Right hindlimb (tissue), 1 donor: ENCODE measurements at places on chromosomes 12 and 14.
A peak's percentile ranks its signal among the peaks of the same experiment; 100 is the strongest.

DNA sequence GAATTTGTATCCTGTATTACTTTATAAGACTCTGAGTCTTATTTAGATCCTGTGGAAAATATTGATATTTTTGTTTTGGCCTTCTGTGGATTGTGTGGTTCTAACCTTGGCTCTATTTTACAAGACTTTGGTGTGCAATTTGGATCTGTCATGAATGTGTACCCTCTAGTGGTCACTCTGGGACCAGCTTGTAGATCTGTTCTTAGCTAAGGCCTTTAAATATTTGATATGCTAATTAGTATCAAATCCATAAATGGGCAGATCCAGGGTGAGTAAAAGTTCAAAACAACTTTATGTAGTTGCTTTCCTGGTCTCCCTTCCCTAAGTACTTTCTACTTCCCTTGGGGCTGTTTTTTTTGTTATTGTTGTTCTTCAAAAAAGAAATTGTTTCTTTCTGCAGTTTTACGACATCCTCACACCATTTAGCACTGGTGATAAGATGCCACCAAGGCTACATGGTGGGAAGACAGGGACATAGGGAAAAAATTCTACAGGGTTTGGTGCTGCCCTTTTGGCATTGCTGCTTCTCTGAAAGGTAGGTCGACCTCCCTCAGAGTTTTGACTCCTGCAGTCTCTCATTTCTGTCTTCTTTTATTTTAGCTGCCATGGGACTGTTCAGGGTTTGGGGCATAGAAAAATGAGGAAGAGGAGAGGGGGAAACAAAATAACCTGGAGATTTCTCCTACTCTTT lies 238.5 kb downstream of the GPHN start:
- DNase-seq: no peak

DNA sequence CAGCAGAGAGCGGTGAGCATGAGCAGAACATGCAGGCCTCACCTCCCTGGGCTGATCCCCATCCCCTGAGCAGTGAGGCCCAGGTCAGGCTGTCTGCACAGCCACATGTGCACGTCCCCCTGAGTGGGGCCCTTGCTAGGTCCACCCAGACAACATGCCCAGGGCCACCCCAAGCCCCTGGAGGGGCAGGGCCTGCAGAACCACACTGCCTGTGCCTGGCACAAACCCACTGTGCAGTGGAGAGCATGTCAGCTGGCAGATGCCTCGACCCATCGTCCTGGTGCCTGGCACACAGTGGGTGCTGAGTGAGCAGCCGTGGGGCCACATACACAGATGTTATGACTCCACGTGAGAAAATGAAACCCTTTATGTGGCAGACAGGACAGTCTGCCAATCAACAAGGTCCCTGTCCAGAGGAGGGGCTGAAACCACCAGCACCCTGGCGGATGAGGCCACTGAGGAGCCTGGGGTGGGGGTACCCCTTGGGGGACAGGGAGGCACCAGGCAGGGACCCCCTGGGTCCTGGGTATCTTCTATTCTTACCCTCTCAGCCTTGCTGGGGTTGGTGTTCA lies 8.3 kb downstream of the ANHX start:
- no peak for DNase-seq

DNA sequence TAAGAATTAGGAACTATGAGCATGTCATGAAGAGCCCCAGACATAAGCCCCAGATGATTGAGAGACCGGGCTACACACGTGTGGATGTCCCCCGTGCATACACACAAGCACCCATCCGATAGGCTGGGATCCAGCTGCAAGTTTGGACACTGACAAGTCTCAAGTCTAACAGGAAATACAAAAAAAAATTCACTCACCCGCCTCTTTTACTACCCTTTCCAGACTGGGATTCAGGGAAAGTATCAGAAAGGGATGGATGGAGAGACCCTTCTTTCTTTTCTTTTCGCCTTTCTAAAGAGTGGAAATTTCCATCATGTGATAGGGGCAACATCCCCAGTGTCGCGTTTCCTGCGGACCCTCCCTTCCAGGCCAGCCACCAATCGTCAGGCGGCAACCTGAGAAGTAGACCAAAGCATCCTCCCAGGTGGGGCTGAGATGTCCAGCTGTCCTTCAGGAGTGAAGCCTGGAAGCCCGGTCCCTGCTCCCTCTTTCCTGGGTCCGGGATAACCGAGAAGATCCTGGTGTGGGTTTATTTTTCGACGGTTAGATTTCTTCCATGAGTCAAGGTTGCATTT lies 6.4 kb upstream of the SLC38A4 start:
- DNase-seq: no peak

DNA sequence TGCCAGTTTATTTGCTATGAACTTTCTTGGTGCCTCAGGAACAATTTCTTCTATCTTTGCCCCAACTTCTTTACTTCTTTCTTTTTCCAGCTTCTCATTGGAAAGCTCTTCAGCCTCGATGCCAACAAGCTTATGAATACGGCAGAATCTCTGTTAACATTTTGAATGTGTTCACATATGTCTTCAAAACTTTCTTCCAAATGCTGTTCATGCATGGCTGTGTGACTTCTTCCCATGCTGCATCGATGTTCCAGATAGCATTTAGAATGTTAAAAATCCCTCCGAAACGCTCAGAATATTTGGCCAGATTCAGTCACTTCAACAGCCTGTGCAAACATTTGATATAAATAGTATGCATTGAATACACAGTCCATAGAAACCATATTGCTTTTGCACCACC lies 247.8 kb upstream of the ARID2 start:
- no peak for DNase-seq

GRCh38 chr12:96493106-96493505 lies 3.7 kb downstream of the CFAP54 start:
- DNase-seq: no peak

- DNase-seq: no peak
Measured at GRCh38 chr12:119683413-119683812, 15.5 kb downstream of the PRKAB1 start.

GRCh38 chr14:77475432-77476115 lies 17.7 kb downstream of the AHSA1 start:
- DNase-seq: no peak

GRCh38 chr12:103495469-103496456 lies at the start of gene C12orf42:
TSS of gene C12orf42 (minus strand) at chr12:103495968. CDS start at chr12:103478426, 17,542 bp downstream.
- DNase-seq: peak; percentile 37

DNA sequence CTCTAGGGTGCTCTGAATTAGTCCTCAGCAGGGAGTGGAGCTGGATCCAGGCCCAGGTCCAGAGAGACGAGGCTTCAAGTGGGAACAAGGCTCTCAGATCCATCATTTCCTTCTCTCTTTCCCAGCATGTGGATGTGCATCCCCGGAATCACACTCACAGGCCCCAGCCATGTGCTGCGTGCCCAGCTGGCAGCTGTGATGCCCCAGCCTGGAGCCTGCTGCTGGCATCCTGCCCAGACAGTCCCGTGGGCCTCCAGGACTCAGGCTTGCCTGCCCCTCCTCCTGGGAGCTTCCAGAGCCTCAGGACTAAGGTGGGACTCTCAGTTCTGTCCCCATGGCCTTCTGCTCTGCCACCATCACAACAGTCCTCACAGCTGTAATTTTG lies 6.2 kb upstream of the KRT84 start:
- peak; percentile 72 for DNase-seq

GRCh38 chr12:19482551-19483109 lies 43.3 kb downstream of the AEBP2 start:
- no peak for DNase-seq

DNA sequence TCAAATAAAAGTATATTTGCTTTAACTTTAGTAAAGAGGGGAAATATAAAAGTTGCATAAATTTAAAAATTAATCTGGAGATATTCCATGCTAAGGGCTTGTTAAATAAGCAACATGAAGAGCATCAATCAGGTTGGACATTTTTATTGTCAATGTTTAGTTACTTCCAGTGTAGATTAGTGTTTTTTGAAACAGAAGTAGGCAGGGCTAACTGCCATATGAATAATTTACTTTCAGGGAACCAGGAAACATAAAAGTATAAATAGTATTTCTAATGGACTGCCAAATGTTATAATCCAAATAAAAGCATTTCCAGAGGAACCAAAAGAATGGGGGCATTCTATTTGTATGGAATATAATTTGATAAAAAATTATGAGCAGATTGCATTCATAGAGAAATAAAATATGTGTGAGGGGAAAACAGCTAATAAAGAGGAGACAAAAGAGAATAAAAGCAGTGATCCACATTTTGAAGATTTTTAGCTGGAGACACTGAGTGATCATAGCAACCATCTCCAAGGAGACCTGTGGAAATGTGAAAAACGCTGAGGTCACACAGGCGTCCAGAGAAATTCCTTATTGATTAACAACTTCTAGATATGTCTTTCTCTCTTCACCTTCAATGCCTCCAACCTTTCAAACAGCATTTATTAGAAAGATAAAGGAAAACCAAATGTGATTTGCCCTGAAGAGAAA lies 70.8 kb downstream of the SRGAP1 start:
- no peak for DNase-seq

DNA sequence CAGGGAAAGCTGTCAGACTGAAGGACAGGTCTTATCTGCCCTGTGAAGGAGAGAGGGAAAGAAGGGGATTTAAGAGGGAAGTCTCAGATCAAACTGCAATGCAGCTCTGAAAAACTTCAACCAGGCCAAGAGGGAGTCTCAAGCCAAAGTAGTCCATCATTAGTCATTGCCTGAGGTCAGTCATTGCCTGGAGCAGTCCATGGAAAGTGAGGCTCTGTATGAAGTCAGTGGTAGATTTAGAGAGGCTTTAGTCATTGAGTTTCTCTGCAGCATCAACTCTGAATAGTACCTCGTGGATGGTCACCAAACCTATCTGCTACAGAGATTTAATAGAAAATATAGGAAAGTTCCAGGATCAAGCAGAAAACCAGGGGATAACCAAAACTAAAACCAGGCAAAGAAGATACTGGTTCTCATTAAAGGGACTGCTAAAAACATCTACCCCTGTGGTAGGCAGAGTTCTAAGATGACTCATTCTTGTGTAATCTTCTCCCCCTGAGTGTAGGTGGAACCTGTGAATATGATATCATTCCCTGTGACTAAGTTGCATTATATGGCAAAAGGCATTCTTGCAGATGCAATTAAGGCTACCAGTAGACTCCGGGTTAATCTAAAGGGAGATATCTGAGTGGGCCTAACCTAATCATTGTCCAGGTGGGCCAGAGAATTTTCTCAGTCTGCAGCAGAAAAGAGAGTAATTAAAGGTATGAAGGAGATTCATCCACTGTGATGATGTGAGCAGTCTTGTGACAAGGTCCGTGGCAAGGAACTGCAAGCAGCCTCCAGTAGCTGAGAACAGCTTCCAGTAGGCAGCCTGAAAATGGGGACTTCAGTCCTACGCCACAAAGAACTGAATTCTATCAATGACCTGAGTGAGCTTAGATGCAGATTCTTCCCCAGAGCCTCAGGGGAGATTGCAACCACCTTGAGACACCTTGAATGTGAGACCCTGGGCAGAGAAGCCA lies 123.1 kb downstream of the GALC start:
- DNase-seq: no peak

DNA sequence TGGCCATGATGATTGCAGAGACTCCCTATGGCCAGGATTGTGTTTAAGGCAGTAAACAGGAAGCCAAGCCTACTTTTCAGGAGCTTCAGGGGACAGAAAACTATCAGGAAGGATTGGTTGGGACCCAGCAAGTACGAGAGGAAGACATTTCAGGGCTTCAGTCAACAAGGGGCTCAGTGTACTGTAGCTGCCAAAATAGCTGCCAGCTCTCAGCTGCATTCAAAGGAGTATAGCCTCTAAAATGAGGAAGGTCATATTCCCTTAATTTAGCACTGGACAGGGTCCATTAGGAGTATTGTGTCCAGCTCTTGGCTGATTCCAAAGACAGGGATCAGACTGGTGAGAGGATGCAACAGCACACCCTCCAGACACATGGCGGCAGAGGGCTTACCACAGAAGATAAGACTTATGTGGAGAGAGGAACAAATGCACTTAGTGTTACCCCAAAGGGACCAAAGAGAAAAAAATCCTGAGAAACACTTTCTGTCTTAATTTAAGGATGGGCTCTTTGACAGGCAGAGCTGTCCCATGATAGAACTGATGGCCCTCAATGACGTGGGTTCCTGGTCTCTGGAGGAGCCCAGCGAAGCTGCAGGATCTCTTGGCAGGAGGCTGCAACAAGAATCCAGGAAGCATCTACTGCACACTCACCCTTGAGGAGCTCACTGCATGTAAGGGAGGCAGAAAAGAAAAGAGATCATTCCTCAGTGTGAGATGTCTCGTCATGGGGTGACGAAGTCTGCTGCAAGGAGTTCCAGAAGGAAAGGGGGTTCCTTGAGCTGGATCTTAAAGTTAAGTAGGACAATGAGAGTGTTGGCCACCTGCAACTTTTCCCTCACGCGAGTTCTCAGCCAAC lies 14.8 kb downstream of the BDKRB1 start:
- no peak for DNase-seq

DNA sequence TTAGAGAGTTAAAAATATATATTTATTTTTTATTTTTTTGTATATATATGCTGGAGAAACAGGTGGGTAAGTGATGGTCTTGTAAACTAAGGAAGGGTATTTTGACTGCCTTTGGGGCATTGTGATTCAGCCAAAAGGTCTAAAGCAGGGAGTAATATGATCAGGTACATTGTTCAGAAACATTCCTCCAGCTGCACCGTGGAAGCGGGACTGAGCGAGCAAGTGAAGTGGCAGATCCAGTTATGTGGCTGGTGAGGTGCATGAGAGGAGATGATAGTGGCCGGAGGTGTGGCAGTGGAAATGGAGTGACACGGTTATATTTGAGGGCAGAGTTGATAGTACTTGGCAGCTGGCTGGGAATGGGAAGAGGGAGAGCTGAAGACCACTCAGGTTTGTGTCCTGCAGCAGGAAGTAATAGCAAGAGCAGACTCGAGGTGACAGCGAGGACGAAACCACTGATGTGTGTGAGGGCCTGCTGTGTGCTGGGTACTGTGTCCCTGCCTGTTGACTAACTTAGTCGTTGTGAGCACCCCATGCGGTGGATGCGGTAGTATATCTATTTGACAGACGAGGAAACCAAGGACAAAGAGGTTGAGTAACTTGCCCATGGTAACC lies 39.2 kb downstream of the EID3 start:
- DNase-seq: no peak

DNA sequence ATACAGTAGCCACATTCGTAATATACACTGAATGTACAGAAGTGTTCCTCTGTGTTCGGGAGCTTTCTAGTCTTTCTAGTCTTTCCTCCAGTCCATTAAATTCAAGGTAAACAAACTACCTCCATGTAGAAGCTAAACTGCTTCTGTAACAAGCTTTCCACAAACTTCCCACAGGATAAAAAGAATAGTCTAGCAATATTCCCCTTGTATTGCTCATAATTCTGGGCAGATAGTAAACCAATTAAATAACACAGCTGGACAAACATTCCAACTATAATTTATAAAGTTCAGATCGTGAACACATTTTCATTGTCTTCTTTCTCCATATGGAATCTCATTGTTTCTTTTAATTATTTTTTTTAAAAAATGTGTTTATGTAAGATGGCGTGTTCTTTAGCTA lies 307.2 kb downstream of the AEBP2 start:
- no peak for DNase-seq

GRCh38 chr12:127619869-127620734 lies 646.9 kb upstream of the TMEM132C start:
- no peak for DNase-seq

DNA sequence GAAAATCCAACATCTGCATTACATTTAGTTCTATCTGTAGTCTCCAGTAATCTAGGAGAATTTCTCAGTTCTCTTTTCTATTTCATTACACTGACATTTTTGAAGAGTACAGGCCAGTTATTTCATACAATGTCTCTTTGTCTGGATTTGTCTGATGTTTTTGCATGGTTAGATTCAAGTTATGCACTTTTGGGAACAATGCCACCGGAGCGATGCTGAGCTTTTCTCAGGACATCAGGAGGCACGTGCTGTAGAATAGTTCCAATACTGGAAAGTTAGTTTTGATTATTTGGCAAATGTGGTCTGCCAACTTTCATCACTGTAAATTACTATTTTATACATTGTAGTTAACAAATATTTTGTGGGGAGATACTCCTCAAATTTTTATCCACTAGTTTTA lies 43.1 kb downstream of the ALDH1L2 start:
- peak; percentile 49 for DNase-seq

GRCh38 chr12:53747095-53747494 lies 4.7 kb downstream of the CISTR start:
- peak; percentile 19 for DNase-seq
